ENCODE measurements at places on chromosomes 1 and 21.
A peak's percentile ranks its signal among the peaks of the same experiment; 100 is the strongest.

GRCh38 chr1:154938604-154939399, 2.3 kb upstream of the PMVK start:
- H3K27ac ChIP-seq: no peak overlapping the region
- H3K27me3 ChIP-seq: no peaks in the 10 kb centered on the region
- no peak for DNase-seq
- H3K36me3 ChIP-seq: no peaks in the 10 kb centered on the region
- no peak overlapping the region for H3K4me3 ChIP-seq
- H3K4me1 ChIP-seq: peaks cover 15% of the 10 kb centered on the region

- no peaks in the 10 kb centered on the region for H3K27me3 ChIP-seq
- peak; percentile 40 for DNase-seq
- H3K27ac ChIP-seq: no peak overlapping the region
These were observed 23.8 kb downstream of the TSEN15 start for GRCh38 chr1:184075055-184076029.

- no peaks in the 10 kb centered on the region for H3K36me3 ChIP-seq
- H3K4me3 ChIP-seq: no peak overlapping the region
- H3K27ac ChIP-seq: no peak overlapping the region
- no peaks in the 10 kb centered on the region for H3K27me3 ChIP-seq
These were observed 416 bp upstream of the TNFRSF14 start for GRCh38 chr1:2555634-2556276.

- H3K27ac ChIP-seq: no peak overlapping the region
These were observed 66.3 kb downstream of the VWA5B1 start for GRCh38 chr1:20356850-20357459.

DNA sequence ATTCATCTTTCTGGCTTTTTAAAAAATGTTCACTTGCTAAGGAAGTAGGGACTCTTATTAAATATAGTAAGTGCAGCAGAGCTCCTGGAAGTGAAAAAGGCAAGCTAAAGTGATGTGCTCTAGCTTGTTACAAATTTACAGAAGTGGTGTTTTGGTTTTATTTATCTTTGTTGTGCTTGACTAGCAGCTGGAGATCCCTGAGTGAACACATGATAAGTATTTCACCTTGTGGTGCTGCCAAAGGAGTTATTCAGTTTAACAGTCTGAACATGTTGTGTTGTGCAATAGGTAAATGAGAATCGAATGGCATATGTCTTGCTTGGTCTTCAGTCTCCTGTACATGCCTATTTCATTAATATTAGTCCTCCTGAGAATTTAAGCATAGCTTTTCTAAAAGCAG, 315.7 kb downstream of the TPR start:
- no peaks in the 10 kb centered on the region for H3K27me3 ChIP-seq
- H3K36me3 ChIP-seq: no peaks in the 10 kb centered on the region
- H3K4me3 ChIP-seq: no peak overlapping the region
- DNase-seq: no peak
- H3K27ac ChIP-seq: no peak overlapping the region

DNA sequence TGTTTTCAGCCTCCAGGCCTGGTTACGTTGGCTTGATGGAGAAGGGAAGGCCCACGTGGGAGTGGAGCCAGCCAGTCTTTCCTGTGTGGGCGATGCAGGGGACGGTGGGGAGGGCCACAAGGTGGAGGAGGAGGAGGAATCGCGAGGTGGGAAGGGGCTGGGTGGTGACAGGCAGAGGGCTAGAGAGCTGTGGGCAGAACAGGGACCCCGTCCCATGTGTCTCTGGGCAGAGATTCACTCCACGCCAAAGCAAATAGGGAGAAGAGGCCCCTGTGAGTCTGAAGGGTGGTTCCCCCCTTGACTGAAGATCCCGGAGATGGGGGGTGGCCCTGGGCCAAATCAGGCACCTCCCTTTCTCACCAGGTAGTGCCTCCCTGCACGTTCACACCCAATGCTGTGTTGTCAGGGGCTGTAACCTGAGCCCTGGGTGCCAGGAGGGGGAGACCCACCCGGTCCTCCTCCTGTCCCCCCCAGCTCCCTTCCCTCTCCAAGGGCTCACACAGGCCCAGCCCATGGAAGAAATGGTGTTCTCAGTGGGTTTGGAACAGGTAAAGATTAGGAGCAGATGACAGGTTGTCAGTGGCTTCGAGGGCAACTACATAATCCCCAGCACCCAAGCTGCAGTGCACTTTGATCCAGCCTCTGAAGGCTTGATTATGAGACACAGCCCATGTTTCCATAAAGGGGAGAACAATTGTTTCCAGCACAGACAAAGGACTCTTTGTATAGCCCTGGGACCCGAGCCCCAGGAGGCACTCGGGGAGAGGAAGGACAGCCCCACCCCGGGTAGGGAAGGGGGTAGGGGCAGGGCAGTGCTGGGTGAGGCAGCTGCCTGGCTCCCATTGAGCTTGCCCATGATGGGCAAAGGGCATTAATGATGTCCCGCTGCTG, 37.7 kb upstream of the GPR37L1 start:
- H3K4me1 ChIP-seq: peaks cover 45% of the 10 kb centered on the region
- H3K36me3 ChIP-seq: no peaks in the 10 kb centered on the region
- H3K27me3 ChIP-seq: no peaks in the 10 kb centered on the region
- DNase-seq: peak; percentile 87
- peak overlapping the region; percentile 80 for H3K27ac ChIP-seq

GRCh38 chr1:111422546-111423391, 4.8 kb downstream of the OVGP1 start:
- no peaks in the 10 kb centered on the region for H3K27me3 ChIP-seq
- DNase-seq: no peak
- H3K36me3 ChIP-seq: no peaks in the 10 kb centered on the region
- no peaks in the 10 kb centered on the region for H3K4me1 ChIP-seq
- no peak overlapping the region for H3K4me3 ChIP-seq
- H3K27ac ChIP-seq: no peak overlapping the region

DNA sequence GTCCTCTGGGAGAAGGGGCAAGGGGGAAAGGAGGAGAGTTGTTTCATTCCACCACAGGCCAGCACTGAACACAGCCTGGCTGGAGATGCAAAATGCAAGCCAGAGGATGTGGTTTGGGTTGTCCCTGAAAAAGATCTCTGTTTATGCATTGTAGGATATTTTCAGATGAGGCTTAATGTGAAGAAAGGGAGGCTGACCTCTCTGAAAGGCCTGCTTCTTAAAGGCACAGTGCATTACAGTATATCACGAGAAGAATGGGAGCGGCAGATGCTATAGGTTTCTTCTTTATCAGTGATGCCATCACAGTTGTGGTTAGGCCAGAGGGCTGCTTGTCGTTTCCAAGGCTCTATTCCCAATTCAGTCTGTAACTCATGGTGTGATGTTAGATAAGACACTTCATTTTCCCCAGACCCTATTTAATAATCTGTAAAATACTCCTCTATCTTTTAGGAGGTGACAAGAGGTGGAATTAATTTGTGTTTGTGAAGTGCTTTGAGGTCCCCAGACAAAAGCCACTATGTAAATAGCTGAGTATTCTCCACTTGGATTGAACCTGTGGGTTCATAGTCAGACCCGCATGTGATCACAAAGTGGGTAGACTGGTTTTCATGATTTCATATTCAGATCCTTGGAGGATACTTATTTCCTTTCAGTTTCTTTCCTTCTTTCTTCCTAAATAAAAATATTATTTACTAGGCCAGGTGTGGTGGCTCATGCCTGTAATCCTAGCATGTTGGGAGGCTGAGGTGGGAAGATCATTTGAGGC, 76.5 kb upstream of the WDR26 start:
- H3K27me3 ChIP-seq: no peaks in the 10 kb centered on the region
- H3K27ac ChIP-seq: no peak overlapping the region
- no peaks in the 10 kb centered on the region for H3K36me3 ChIP-seq

- H3K36me3 ChIP-seq: no peaks in the 10 kb centered on the region
- no peak overlapping the region for H3K4me3 ChIP-seq
- no peak overlapping the region for H3K27ac ChIP-seq
- H3K27me3 ChIP-seq: no peaks in the 10 kb centered on the region
- H3K4me1 ChIP-seq: peaks cover 11% of the 10 kb centered on the region
These were observed 106.5 kb downstream of the SLC16A1 start for GRCh38 chr1:112849425-112850033.

GRCh38 chr1:183689762-183690204, 36.7 kb upstream of the APOBEC4 start:
- no peak for DNase-seq
- H3K36me3 ChIP-seq: no peaks in the 10 kb centered on the region
- no peak overlapping the region for H3K27ac ChIP-seq
- H3K4me1 ChIP-seq: no peaks in the 10 kb centered on the region

DNA sequence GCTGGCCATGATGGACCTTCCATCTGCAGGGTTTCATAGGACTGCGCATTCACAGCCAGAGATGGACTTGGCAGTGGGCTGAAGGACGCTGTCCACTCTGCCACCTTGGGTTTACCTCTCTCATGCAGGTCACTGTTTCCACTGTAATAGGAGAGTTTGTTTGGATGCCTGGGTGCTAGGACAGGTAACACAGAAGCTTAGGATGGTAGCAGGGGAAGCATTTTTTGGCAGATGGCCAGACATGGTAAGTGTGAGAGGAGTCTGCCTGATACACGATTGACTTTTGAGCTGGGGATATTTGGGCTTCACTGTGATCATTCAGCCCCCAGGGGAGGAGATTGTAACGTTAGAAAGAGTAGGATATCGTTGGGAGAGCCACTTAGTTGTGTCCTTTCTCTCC, 11.8 kb downstream of the PSEN2 start:
- peaks cover 9% of the 10 kb centered on the region for H3K4me1 ChIP-seq
- no peak overlapping the region for H3K4me3 ChIP-seq
- peaks cover 14% of the 10 kb centered on the region for H3K36me3 ChIP-seq

- H3K4me1 ChIP-seq: peaks cover 7% of the 10 kb centered on the region
- no peak overlapping the region for H3K27ac ChIP-seq
- no peaks in the 10 kb centered on the region for H3K27me3 ChIP-seq
- H3K4me3 ChIP-seq: no peak overlapping the region
- DNase-seq: no peak
These were observed 57.9 kb downstream of the CDC42BPA start for GRCh38 chr1:227260433-227260832.

GRCh38 chr21:35989138-35989735, 71.1 kb downstream of the SETD4 start:
- peaks cover 11% of the 10 kb centered on the region for H3K27me3 ChIP-seq
- DNase-seq: no peak
- no peak overlapping the region for H3K4me3 ChIP-seq
- H3K27ac ChIP-seq: no peak overlapping the region
- H3K36me3 ChIP-seq: no peaks in the 10 kb centered on the region
- H3K4me1 ChIP-seq: no peaks in the 10 kb centered on the region

- H3K27me3 ChIP-seq: peaks cover 11% of the 10 kb centered on the region
- H3K36me3 ChIP-seq: no peaks in the 10 kb centered on the region
- H3K4me3 ChIP-seq: no peak overlapping the region
- no peak for DNase-seq
These were observed 543.5 kb downstream of the OMA1 start for GRCh38 chr1:58003059-58003458.

- no peak for DNase-seq
- H3K27ac ChIP-seq: no peak overlapping the region
- no peaks in the 10 kb centered on the region for H3K36me3 ChIP-seq
These were observed 32.4 kb downstream of the SLAMF1 start for GRCh38 chr1:160614410-160614809.

- H3K4me3 ChIP-seq: no peak overlapping the region
- no peaks in the 10 kb centered on the region for H3K36me3 ChIP-seq
- H3K27me3 ChIP-seq: no peaks in the 10 kb centered on the region
- peak overlapping the region; percentile 41 for H3K27ac ChIP-seq
These were observed 152.4 kb downstream of the TOMM20 start for GRCh38 chr1:234975941-234976860.

GRCh38 chr1:7329868-7330615, 441.1 kb upstream of the VAMP3 start:
- no peak overlapping the region for H3K4me3 ChIP-seq
- no peaks in the 10 kb centered on the region for H3K36me3 ChIP-seq
- no peaks in the 10 kb centered on the region for H3K4me1 ChIP-seq
- DNase-seq: no peak

DNA sequence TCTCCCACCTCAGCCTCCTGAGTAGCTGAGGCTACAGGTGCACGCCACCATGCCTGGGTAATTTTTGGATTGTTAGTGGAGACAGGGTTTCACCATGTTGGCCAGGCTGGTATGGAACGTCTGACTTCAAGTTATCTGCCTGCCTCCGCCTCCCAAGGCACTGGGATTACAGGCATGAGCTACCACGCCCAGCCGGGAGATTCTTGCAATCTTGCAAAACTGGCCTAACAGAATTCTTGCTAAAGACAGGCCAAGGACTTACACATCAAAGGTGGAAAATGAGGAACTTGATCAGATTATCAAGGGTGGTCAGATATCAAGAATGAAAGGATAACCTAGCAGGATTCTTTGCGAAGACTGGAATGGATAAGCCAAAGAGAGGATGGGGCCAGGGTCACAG, 98.3 kb upstream of the TIAM1 start:
- no peaks in the 10 kb centered on the region for H3K36me3 ChIP-seq
- no peak overlapping the region for H3K4me3 ChIP-seq
- H3K27me3 ChIP-seq: no peaks in the 10 kb centered on the region
- DNase-seq: no peak
- no peak overlapping the region for H3K27ac ChIP-seq

- H3K27ac ChIP-seq: no peak overlapping the region
- H3K36me3 ChIP-seq: no peaks in the 10 kb centered on the region
- H3K4me3 ChIP-seq: no peak overlapping the region
- no peaks in the 10 kb centered on the region for H3K4me1 ChIP-seq
- DNase-seq: no peak
These were observed 260.3 kb downstream of the ASTN1 start for GRCh38 chr1:176904057-176904751.

DNA sequence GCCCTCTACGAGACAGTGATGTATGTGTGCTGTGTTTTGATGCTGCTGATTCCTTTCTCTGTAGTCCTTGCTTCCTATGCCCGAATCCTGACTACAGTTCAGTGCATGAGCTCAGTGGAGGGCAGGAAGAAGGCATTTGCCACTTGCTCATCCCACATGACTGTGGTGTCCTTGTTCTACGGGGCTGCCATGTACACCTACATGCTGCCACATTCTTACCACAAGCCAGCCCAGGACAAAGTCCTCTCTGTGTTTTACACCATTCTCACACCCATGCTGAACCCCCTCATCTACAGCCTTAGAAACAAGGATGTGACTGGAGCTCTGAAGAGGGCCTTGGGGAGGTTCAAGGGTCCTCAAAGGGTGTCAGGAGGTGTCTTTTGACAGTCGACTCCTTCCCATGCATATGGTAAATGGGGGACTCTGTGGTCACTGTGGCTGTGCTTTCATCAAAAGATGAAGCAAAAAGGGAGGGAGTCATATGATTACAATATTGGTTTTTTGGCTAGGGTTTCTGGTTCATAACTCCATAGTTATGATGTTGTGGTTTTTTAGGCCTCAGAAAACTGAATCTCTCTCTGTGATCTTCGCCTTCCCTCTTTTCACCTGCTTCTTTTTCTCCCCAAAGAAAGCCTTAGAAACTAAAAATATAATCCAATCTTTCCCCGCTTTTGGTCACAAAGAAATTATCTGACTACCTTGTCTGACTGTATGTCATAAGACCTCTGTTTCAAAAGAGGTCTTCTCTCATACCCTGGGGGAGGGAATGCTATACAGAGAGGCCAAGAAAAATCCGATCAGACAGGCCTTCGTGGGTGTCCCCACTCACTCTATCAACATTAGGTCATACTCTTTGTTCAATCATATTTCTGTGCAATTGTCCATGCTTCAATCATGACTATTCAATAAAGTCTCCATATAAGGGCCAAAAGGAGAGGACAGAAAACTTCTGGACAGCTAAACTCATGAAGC, 4.2 kb downstream of the OR2T1 start:
- H3K36me3 ChIP-seq: no peaks in the 10 kb centered on the region
- no peak overlapping the region for H3K4me3 ChIP-seq
- no peak overlapping the region for H3K27ac ChIP-seq
- DNase-seq: no peak
- H3K4me1 ChIP-seq: no peaks in the 10 kb centered on the region
